Fibroblast of villous mesenchyme (primary cell): ENCODE measurements at places on chromosomes 3 and 15.
A peak's percentile ranks its signal among the peaks of the same experiment; 100 is the strongest.

- DNase-seq: no peak
Measured at GRCh38 chr3:131723343-131723742, 220.6 kb upstream of the MRPL3 start.

DNA sequence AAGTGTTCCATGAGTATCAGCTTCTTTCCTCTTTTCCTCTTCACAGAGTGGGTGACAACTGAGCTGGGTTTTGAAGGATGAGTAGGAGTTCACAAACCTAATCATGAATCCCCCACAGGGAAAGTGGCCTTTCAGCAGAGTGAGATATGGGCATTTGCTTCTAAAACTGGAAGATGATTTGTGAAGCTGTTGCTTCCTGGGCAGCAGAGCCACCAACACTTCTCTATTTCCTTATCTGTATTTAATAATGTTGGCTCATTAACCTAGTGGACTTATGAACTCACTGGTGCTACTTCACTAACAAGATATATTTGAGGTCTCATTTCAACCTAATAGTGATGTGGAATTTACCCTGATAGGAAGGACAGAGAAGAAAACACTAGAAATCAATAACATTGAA, 152.8 kb downstream of the SYNPR start:
- no peak for DNase-seq

GRCh38 chr3:156718622-156719306, 44.4 kb downstream of the TIPARP start:
- no peak for DNase-seq

- DNase-seq: peak; percentile 90
Measured at GRCh38 chr3:23580096-23580713, 225.6 kb upstream of the UBE2E1 start.

DNA sequence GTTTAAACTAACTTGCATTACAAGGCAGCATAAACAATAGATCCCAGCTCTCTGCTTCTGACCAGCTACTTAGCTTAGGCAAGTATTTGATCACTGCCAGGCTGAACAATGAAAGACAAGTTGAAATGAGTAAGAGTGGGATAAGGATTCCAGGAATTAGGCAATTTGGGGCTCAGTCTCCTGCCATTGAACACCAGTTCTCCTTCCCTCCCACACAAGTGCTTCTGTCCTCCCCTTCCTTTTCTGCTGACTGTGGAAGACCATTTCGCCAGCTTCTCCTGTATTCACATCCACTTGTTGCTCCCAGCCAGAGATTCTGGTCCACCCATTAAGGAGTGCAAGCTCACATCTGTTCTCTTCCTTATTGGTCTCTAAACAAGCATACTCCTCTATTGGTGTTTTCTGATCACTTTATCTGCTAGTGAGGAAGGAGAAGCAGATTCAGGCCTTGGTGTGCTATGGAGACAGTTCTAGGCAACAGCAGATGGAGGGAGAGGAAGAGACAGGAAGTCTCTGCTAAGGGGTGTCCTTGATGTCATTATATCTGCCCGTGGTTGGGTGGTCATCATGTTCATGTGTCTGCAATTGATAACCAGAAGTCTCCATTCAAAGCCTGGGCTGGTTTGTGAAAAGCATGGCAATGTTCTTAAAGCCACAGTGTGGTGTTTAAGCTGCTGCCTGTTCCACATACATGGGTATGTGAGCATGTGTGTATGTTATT, 121.5 kb downstream of the PLCL2 start:
- DNase-seq: no peak

DNA sequence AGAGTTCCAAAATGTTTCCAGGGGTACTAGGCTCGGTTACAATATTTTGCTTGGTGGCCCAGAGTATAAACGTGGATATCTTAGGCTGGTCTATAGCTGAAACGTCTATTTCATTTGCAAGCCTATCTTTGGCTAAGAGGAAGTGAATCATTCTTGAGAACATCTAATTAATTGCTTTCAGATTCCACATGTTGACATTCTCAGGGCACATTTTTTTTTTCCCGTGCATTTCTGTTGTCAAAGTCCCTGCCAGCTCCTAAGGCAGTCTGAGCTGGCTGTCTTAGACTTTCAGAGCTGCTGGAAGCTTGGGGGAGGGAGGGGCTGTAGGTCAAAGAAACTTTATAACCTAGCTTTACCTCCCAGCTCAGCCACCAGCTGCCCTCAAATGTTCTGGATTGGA, 23.2 kb upstream of the LAMP3 start:
- DNase-seq: peak; percentile 84

- peak; percentile 95 for DNase-seq
Measured at GRCh38 chr15:67085818-67086636, 20.6 kb downstream of the SMAD3 start.

- DNase-seq: peak; percentile 90
Measured at GRCh38 chr3:157445857-157446256, 9.2 kb downstream of the PTX3 start.

DNA sequence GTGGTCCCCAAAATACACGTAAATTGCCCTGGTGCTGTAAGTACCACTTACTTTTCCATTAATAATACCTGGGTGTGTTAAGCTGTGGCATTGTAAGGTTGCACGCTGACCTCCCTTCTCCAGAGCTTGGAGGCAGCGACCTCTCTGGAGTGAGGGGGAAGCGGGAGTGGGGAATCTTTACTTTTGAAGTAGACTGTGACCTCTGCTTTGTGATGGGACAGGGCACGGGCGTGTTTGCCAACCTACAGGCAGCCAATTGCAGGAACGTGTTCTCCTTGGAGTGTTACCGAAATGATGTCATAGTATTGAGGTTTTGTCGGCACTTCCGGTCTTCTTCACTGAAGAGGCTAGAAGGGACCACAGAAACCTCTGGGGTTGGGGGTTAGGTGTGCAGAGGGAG, 227.3 kb upstream of the C2CD4B start:
- DNase-seq: peak; percentile 28

- no peak for DNase-seq
Measured at GRCh38 chr15:74314795-74315438, 52.5 kb downstream of the CYP11A1 start.

- peak; percentile 46 for DNase-seq
Measured at GRCh38 chr3:43692085-43692855, 1.5 kb downstream of the ABHD5 start.

DNA sequence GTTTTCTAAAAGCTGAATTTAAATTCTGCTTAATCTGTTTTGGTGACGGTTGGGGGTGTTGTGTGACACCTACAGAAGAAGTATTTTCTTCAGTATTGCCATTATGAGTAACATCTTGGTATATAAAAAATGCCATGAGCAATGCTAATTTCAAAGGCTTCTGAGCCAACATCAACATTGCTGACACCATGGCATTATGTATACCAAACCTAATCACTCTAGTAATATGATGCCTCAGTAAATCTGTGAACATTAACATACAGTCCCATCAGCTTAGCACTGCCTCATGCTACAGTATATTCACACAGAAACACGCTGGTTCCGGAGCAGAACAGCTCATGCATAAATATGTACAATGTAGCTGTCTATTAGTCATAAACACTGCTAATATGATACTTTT, 75.8 kb downstream of the ZPLD1 start:
- DNase-seq: no peak

DNA sequence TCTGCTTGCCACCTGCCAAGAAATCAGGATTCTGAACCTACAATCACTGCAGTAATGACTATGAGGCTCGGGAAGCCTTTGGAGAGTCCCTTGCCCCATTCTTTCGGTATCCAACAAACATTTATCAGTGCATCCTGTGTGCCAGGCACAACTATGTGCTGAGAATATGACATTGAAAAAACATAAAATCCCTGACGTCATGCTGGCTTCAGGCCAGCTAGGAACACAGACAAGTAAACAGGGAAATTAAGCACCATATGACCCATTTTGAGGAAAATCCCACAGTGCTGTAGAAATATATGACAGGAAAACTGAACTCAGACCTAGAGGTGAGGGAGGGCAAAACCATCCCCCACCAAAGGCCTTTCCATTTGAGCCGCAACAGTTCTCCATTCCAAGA, 34.1 kb upstream of the DET1 start:
- no peak for DNase-seq

DNA sequence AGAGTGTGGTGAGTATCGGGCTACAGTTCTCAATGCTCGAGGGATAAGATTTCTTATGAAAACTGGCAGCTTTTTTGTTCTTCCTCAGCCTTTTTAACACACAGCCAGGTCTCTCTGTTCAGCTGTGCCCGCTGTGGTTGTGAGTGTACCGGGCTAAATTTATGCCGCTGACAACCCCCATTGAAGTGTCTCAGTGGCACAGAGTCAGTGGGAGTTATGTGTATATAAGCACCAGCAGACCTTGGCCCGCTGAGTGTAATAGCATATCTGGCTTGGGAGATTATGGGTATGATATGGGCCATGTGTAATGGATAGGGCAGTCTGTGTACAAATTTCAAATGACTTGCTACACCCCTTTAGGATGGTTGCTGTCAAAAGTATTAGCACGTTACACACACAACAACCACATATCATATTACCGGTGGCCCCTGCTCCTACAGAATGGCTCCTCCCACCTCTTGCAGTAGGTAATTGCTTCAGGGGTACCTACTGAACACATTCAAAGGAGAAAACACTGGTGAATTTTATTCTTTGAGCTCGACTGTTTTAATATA, 26.9 kb upstream of the NR2F2 start:
- no peak for DNase-seq

DNA sequence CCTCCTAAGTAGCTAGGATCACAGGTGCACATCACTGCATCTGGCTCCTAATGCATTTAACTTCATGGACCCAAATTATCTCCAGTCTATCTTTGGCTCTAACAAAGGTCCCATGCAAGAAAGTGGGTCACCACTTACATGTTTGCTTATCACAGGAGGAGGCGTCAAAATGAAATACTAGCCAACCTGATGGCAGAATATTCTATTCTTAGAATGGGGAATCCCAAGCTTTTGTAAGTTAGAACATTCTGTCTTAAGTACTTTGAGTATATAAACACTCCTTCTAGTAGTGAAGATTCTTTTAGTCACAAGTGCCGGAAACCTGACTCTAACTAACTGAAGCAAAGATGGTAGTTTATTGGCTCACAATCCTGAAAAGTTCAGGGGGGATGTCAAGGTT, 72.0 kb upstream of the ADAMTS9 start:
- DNase-seq: no peak

GRCh38 chr15:43268111-43269105, 1.7 kb upstream of the TGM5 start:
- DNase-seq: peak; percentile 4

DNA sequence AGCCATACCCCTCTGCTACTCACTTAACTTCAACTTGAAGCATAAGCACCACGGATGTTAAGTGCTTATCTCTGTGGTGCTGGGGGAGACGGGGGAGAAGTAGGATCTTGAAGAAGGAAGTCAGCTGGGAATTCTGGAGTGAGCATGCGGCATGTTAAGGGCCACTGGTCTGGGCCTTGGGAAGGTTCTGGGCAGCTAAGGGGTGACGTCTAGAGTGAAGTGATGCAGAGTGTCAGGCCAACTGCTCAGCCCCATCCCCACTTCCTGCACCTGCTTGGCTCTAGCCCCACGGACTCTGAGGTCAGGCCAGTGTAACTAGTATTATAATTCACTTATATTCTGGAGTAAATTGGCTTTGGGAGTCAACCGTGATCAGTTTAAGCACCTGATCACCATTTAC, 228.6 kb downstream of the FMN1 start:
- DNase-seq: no peak

GRCh38 chr3:174438501-174439145, 420.5 kb upstream of the NAALADL2 start:
- DNase-seq: peak; percentile 11

DNA sequence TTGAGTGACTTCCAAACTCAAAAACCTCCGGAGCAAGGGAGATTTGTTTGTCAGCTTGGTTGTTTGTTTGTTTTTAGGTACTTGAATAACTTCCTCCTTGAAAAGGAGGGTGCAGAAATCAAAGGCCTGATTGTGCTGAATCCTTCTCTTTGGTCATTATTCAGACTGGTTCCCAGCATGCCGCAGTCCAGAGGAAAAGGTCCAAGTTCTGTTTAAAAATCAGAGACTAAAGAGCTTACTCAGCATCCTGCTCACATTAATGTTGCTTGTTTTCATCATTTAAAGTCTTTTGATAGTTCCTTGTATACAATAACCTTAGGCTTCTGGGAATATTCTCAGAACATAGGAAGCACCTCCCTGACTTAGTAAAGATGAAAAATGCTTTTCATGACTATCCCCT, 982 bp upstream of the SCG3 start:
- no peak for DNase-seq

DNA sequence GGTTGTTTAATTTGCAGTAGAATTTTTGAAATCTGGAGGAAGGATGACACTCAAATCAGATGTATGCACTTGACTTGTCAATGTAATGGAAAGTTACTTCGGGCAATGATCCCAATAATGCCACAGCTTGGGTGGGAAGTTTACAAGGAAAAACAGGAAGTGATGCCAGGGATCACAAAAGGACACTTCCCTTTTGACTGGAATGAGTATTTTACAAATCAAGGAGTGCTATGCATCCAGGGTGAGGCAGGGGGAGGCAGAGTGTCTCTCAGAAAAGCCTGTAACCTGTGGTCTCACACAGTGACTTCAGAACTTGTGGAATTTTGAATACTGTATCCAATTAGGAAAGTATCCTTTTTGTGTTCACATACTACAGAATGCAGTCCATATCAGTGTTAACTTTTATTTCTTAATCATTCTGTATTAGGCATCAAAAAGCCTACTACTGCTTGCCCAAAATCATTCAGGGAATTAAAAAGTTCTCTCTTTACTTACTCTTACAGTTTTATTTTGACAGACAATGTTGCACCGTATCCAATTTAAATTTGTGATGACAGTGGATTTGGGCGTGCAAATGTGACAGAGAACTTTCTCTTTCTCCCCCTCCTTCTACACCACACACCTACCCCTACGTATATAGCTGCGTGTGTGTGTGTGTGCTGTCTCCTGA, 445.1 kb downstream of the MECOM start:
- DNase-seq: peak; percentile 58

GRCh38 chr3:159236321-159236720, 434.5 kb downstream of the MFSD1 start:
- peak; percentile 46 for DNase-seq

DNA sequence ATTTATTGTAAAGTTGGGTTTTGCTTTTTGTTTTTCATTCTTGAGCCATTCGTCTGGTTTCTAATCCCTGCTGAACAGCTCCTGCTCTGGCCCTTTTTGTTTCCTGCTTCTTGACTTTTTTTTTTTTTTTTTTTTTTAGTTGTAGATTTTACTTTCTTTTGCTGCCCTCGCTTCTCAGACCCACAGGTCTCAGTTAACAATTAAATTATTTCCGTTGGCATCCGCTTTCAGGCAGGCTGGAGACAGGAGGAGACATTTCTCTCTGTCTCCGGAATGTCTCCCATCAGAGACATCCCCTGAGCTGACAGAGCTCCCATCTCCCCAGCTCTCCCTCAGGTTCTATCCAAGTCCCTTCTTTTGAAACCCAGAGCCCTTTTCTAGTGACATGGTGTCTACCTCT, 68.6 kb downstream of the SLC6A6 start:
- peak; percentile 13 for DNase-seq
